Activated gamma-delta T cell treated with anti-CD3 and anti-CD28 coated beads, Interleukin-2, amount 50 U/mL, for 16 hours (primary cell): ENCODE measurements at places on chromosomes 6 and 20.

GRCh38 chr6:55901765-55902270 lies 26.4 kb upstream of the BMP5 start:
- no peak for DNase-seq

- DNase-seq: no peak
Observed at GRCh38 chr20:43541214-43541613, 17.6 kb upstream of the SGK2 start.

- DNase-seq: no peak
Observed at GRCh38 chr6:5328800-5329199, 67.5 kb downstream of the FARS2 start.

DNA sequence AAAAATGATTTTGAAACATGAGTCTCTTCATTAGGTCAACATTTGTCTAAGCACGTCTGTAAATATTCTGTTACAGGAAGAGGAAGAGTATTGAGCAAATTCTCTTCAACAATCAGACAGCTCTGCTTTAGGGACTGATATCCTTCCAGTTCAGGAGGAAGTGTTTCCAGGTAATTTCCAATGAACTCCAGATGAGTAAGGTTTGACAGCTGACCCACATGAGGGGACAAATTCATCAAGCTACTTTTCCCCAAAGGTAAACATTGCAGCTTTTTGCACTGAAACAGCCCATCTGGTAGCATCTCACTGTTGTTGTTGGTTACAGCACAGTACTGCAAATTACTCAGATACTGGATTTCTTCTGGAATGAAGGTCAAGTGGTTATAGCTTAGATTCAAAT lies 18.1 kb downstream of the ENPP1 start:
- DNase-seq: no peak

- no peak for DNase-seq
Observed at GRCh38 chr6:129812145-129812777, 48.9 kb downstream of the TMEM244 start.

DNA sequence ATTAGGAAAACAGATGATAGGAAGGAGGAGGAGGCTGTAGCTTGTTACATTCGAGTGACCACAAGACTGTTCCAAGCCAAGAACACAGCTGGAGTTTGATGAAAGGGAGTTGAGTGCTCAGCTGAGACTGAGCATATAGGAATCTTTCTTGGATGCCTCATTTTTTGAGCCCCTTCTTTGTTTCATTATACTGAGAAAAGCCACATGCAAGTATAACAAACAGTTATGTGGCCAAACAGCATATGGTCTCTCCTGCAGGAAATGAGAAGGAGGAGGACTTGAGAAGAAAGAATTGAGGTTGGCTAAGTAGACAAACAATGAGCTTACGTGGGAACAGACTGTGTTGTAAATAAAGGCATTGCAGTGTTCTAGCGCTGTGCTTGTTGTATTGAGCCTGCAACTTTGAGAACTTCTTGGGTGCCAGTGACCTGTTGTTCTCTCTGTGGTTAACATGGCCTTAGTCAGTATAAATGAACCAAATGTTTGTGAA lies 78.3 kb downstream of the AKAP7 start:
- no peak for DNase-seq

GRCh38 chr6:68279793-68280557 lies 355.1 kb upstream of the ADGRB3 start:
- no peak for DNase-seq

DNA sequence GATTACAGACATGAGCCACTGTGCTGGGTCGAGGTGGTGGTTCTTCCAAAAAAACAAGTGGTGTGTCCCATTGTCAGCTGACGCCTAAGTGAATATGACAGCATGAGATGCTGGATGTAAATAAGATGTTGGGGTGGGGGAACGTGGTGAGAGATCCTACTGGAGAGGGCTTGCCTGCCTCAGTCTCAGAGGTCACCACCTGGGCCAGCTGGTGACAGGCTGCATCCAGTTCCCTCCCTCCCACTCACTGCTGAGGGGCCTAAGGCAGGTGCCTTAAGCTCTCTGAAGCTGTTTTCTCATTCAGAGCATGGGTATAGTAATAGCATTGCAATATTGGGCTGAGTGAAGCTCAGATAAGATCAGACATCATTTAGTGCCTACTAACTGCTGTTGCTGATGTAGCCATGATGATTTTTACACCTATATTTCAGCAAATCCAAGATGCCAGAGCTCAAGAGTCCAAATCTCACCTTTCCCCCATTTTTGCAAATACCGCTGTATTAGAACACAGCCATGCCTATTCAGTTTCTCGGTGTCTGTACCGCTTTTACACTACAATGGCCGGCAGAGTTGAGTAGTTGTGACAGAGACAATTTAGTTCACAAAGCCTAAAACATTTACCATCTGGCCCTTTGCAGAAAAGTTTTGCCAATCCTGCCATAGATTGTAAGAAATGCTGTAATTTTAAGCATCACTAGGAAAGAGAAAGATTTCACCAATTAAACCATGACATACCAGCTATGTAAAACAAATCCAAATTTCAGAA lies 171.3 kb downstream of the ANKRD60 start:
- no peak for DNase-seq

GRCh38 chr6:30700340-30700739 lies 9.6 kb upstream of the NRM start:
- no peak for DNase-seq

GRCh38 chr6:165721356-165721755 lies 58.3 kb upstream of the PDE10A start:
- DNase-seq: no peak

DNA sequence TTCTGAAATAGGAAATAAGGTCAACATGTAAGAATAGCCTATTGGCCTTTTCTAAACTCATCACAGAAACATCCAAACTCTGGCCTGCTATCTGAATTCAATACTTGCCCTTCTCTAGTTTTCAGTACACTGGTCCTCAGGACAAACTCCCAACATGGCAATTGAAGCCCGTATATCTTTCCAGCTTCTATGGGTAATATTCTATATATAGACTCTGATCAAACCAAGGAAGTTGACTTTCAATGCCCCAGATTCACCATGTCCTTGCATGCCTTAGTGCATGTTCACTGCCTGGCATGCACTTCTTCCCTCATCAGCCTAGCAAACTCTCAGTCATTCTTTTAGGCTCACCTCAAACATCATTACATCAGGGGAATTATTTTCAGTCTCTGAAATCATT lies 73.2 kb downstream of the RSPO3 start:
- no peak for DNase-seq

GRCh38 chr6:73798592-73798991 lies 102.6 kb downstream of the CD109 start:
- DNase-seq: no peak

DNA sequence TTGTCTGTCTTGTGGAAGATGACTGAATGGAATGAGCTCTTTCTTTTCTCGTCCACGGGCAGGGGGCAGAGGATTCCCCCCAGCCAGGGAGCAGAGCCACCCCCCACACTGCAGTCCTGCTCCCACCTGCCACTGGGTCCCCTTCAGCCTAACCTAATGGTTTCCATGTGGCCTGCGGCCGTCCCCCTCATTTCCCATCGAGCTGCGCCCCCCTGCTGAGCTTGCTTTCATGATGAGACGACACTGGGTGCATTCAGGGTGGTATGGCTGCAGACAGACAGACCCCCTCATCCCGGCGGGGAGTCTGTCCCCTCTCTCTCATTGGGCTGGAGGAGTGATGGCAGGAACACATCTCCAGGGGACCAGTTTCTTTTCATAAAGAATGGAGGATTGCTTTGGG lies 140.8 kb downstream of the DTNBP1 start:
- no peak for DNase-seq

GRCh38 chr6:146543211-146543939 lies at the start of gene RAB32:
Gene RAB32 (plus strand): TSS chr6:146543833. CDS start chr6:146543872, 39 bp downstream.
- DNase-seq: no peak

DNA sequence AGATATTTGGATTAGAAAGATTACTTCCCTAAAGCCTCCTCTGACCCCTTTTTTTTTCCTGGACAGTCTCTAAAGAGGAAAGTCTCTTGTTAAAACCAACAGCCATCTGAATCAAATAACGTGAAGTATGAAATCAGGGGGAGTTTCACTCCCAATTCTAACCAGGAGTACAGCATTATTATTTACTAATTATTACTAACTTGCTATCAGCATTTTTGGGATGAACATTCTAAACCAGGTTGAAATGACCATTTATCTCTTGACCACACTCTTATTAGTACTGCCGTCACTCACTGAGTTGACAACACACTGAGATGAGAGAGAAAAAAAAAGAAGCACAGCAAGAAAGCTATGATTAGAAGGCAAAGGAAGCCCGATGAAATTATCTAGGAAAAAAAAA lies 114.4 kb upstream of the BCLAF1 start:
- DNase-seq: no peak

- DNase-seq: no peak
Observed at GRCh38 chr20:59784365-59784764, 149.1 kb downstream of the SYCP2 start.

- DNase-seq: no peak
Observed at GRCh38 chr6:50707652-50708300, 5.5 kb upstream of the TFAP2D start.

GRCh38 chr6:3159805-3160781 lies 2.7 kb upstream of the TUBB2A start:
- no peak for DNase-seq

- DNase-seq: no peak
Observed at GRCh38 chr6:50818673-50819072, at the start of gene TFAP2B. Gene TFAP2B (plus strand): TSS chr6:50818871. CDS start chr6:50818892, 21 bp downstream.

GRCh38 chr20:32875673-32876072 lies 16.9 kb downstream of the EFCAB8 start:
- DNase-seq: no peak

GRCh38 chr6:100706491-100706890 lies 174.6 kb downstream of the ASCC3 start:
- no peak for DNase-seq

- DNase-seq: no peak
Observed at GRCh38 chr6:45709781-45710220, 305.9 kb downstream of the CLIC5 start.

DNA sequence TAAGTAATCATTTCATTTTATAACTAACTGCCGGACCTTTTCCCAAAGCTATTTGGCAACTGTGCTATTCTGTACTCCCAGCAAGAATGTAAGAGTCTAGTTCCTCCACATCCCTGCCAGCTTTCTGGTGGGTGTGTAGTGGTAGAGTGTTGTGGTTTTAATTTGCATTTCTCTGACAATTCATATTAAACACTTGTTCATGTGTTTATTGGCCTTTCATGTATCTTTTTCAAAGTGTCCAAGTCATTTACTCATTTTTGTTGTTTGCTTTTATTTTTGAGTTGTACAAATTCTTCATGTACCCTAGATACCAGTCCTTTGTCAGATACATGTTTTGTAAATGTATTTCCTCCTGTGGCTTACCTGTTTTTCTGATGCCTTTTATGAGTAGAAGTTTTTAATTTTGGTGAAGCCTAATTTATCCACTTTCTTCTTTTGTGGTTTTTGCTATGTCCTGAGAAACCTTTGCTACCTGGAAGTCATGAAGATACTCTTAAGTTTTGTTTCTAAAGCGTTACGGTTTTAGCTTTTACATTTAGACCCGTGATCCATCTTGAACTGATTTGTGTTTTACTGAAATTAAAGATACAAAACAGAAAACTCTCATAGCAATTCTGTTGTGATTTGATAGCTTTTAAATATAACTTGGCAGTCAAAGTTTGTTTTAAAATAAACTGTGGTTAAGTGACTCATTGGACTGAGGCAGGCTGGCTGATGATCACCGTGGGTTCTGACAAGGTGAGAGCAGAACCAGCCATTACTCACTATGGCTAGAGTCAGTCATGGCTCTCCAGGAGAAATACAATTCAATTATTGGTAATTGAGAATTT lies 8.0 kb downstream of the MYLIP start:
- DNase-seq: peak; percentile 26

DNA sequence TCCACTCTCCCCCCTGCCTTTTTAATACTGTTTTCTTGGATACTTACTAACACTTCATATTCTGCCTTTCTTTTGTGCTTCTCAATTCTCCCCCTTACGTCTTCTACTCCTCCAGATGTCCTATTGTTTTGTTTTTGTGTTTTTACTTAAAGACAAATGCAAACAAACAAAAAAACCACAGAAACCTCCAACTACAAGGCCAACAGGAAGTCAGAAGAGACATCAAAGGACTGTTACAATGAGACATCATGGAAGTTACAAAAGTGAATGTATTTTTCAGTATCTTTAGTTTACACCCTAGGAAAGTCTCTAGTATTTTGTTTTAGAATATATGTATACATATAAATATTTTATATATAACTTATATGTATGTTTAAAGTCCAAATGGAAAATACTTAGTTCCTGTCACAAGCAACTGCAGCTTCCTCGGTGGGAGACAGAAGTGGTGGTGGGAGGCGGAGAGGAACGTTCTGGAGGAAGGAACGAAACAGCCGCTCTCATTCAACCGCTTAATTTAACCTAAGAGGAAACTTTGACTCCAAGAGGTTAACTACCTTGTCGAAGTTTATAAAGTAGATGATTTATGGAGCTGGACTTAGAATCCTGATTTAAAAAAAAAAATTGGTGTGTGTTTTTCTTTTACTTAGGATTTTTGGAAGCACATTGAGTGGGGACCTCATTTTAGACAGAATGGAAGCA lies 168.9 kb upstream of the PDE10A start:
- DNase-seq: no peak

- no peak for DNase-seq
Observed at GRCh38 chr20:22758815-22759214, 174.4 kb upstream of the FOXA2 start.

DNA sequence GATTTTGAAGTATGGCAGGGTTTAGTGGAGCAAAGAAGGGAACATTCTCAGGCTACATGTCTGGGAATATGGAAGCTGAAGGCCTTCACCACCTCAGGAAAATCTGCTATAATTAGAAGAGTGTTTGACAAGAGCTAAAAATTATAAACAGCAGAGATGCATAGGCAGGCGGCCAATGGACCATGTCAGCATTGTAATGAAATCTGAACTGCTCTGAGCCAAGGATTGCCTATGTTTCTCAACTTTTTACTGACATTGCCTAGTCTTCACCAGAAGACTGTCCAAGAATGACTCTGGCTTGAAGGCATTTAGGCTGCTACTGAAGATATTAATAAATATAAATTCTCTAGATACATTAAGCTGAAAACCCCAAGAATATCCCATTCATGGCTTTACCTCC lies 84.1 kb downstream of the C6orf52 start:
- no peak for DNase-seq

GRCh38 chr20:39492223-39492797 lies 530.2 kb downstream of the DHX35 start:
- no peak for DNase-seq

DNA sequence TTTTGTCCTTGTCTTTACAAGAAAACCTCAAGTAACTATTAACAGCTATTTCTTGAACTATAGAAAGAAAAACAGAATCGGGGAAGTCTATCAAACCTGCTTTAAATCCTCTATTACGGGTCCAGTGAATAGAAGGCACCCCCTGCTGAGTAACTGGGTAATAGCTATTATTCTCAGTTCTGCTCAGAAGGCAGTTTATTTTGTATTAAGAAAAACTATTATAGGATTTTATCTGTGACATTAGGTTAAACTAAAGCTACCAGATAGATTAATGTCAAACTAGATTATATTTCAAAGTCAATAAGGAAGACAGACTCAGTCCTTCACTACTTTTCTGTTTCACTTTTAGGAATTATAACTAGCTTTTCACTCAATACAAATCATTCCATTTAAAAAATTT lies 93.7 kb downstream of the DST start:
- no peak for DNase-seq
